ENCODE measurements at places on chromosomes 3 and 15.

GRCh38 chr3:142787719-142788118 is 63.9 kb downstream of the TRPC1 start:
- no peak for DNase-seq

DNA sequence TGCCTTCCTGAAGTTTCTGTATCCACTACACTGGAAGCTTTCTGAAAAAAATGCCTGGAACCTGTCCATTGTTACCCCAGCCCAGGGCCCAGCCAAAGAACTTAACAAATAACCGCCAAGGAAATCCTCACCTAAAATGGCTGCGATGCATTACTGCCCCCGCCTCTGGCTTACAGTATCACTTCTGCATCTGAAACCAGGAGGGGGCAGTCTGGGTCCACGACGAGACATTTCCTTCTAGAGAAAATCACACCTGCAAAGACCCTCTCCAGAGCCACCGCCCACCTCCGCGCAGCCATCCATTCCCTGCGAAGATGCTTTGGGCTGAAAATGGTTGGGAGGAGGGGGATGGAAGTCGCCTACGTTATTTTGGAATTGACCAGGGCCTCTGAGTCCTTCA is 22.4 kb upstream of the CELF6 start:
- peak; percentile 48 for DNase-seq

DNA sequence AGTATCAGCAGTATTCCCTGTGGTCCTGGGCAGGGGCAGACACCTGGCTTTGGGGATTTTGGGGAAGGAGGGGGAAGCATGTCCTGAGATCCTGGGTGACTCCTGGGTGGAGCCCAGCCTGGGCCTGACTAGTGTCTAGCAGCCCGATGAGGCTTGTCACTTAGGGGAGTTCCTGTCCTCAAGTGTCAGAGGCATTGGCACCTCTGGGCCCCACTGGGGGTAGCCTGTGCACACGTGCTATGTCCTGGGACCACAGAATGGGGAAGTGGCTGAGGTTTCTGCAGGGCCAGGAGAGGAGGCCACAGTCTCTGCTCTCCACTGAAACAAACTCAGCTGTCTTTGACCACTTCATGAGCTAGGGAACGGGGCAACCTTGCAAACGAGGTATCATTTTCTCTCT is 31.5 kb upstream of the ADCY5 start:
- DNase-seq: no peak

GRCh38 chr3:154040283-154040682 is 80.9 kb upstream of the ARHGEF26 start:
- peak; percentile 44 for DNase-seq

- DNase-seq: no peak
Observed at GRCh38 chr15:100863796-100864267, 15.8 kb upstream of the ALDH1A3 start.

- no peak for DNase-seq
Observed at GRCh38 chr3:28947751-28948150, 333.1 kb upstream of the RBMS3 start.

- no peak for DNase-seq
Observed at GRCh38 chr3:156781310-156782230, 44.6 kb upstream of the LEKR1 start.

DNA sequence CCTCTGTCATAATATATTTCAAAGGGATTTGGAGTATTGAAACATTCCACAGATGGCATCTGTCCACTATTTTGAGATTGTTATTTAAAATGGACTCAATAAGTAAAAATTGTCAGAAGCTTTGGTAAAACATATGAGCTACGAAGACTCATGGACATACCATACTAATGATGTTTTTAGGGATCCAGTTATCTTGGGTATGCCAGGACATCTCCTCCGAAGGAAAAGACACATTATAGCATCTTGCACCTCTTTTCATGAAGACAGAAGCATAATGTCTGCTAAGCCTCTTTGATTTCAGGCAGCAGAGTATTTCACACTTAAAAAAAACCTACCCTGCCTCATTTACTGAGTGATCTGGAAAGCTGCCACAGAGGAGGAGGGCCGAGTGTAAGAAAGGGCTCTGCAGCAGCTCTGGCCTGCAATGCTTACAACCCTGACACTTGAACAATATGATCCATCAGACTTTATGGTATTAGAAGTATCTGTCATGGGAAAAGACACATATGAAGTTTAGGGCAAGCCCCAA is 284.8 kb downstream of the TUSC7 start:
- no peak for DNase-seq

DNA sequence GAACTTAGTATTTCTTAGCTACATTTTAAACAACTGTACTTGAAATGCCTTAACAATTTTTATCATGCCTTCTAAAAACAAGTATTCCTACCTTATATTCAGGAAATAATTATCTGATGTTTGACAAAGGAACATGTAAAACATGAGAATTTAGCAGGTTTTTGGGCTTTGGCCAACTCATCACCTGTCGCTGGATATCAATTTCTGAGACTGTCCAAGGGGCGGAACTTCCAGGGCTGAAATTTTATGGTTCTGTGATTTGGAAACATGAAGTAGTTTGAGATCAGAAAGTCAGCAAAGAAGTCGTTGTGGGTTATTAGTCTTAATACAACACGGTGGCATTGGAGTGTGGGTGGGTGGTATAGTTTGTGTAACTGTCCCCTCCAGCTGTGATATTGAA is 282.2 kb upstream of the LRRN1 start:
- no peak for DNase-seq

DNA sequence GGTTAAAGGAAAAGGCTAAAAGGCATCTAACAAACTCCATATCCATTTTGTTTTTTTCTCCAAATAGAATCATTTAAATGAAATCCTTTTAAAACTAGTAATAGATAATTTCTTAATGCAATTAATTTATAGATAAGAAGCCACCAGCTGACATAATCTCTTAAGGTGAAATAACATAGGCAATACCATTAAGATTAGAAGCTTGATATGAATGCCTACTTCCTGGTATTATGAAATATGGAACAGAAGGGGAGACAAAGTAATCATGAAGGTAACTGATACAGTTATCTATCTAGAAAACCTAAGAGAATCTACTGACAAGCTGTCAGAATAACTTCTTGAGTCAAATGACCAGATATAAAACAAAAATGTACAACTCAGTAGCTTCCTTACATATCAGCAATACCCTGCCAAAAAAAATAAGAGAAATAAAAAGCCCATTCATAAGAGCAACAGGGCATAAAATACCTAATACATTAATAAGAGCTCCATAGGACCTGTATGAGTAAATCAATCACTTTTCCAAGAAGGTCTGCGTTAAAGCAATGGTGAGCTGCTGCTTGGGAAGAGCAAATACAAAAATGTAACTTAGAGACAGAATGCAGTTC is 10.7 kb downstream of the EHD4 start:
- DNase-seq: no peak

GRCh38 chr3:130850044-130850797 is 43.7 kb upstream of the ATP2C1 start:
- DNase-seq: peak; percentile 61

DNA sequence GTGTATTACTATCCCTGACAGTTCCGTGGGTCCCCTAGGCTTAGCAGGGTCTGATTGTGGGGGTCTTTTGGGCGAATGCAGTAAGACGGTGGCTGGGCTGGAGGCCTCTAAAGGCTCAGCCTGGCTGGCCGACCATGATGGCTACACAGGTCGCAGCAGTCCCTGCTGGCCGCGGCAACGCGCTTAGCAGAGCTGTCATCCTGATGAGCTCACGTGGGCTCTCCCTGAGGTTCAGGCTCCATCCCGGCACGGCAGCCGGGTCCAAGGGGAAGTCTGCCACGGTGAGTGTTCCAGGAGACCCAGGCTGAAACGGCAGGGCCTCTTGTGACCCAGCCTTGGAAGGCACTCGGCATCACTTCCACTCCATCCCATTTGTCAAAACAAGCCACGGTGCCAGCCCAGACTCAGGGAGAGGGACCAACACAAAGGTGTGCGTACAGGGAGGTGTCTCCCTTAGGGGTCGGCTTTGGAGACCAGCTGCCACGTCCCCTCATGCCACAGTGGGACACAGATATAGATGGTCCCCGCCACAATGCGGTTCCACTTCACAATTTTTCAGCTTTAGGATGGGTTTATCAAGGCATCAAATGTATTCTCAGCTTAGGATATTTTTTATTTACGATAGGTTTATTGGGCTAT is 101.8 kb downstream of the XXYLT1 start:
- no peak for DNase-seq
